ENCODE measurements at places on chromosomes 16 and 17.
A peak's percentile ranks its signal among the peaks of the same experiment; 100 is the strongest.

DNA sequence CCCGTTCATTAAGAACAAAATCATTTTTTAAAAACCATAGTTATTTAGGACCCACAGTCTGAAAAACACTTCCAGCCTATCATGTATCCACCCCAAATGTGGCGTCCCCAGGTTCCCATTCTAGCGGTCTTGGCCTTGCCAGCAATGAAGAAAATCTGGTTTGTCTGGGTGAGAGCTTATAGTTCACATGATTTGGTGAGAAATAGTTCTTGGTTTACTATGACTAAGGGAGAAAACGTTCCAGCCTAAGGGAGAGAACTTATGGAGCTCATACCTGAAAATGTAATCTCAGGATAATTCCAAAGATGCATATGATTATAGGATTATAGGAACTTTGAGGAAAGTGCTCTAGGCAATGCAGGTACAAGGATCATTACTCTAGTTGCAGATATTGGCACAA lies 4.8 kb downstream of the MARVELD3 start:
- no peak for DNase-seq

DNA sequence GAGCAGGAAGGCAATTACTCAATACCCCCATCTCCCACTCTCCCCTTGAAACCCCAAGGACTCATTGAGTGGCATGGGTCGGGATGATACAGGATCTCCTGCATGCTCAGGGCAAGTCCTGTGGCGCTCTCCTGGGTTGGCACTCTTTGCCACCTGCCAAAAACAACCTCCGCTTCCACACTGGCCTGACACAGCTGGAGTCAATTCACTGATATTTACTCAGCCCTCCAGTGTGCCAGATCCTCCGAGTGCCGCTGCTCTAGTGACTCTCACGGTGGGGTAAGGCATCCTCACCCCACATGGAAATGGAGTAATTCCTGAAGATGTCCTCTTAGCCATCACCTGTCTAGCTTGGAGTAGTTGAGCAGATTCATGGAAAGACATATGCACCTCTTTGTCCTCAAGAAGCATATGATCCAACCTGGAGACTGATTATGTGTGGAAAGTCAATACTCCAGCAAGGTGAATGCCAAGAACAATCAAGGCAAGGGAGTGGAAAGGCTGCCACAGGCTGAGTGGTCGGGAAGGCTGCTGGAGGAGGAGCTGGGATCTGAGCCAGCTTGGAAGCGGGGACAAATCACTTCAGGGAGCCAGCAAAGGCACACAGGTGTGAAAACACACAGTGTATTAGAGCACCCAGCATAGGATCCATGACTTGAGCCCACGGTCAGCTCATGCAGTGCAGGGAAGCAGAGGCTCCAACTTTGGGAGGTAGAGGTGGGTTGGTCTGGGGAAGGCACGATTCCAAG lies 12.6 kb upstream of the GOSR2 start:
- DNase-seq: no peak

DNA sequence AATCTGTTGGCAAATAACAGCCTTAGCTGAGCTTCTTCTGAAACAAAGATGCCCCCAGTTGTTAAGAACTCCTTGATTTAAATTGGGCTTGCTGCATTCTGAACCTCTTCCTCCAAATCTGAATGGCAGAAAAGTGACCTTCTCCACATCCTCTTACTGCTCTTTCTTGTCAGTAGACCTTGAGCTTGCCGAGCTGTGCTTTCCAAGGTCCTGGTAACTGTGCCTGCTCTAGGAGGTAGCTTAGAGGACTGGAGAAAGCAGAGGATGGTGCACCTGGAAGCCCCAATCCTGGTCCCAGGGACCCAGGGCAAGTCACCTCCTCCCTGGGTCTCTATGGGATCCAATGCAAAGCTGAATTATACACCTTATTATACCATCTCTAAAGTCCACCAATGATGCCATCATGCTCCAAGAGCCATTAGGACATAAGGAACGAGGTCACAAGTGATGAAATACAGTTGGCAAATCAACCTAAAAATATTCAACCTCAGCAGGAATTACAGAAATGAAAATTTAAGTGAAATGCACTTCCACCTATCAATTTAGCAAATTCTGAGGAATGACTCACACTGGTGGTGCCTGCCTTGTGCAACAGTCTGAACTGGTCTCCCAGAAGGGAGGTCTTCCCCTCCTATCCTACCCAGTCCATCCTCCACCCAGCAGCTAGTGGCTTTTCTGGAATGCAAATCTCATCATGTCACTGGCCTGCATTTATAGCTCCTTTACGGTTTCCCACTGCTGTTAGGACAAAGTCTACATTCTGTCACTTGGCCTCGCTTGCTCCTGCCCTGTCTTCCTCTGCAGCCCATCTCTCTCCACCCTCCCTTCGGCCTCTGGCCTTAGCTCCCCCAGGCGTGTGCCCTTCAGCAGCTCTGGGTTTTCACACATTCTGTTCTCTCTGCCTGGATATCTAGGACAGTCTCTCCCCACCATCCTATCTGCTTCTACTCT lies 36.6 kb downstream of the TOM1L2 start:
- DNase-seq: peak; percentile 93

GRCh38 chr16:81253141-81253540 lies 14.7 kb downstream of the BCO1 start:
- no peak for DNase-seq

- DNase-seq: peak; percentile 18
Measured at GRCh38 chr16:74224828-74225612, 71.6 kb upstream of the PSMD7 start.

Measured in fibroblast of lung (primary cell).